Psoas muscle (tissue), 8 donors: ENCODE measurements at places on chromosomes 4 and X. TPM values are rescaled to one million over a fixed set of nuclear protein-coding genes. Genes with fewer than 3 reads are reported as not detected.

Gene CT45A3
- not detected for polyA plus RNA-seq

- H3K4me1 ChIP-seq = no peaks in the 10 kb centered on the region
- H3K36me3 ChIP-seq = no peaks in the 10 kb centered on the region
- H3K27me3 ChIP-seq = no peaks in the 10 kb centered on the region
- no peak overlapping the region for H3K27ac ChIP-seq
- DNase-seq = no peak
These were observed 701.0 kb upstream of the PITX2 start for GRCh38 chr4:111323916-111324315.

DNA sequence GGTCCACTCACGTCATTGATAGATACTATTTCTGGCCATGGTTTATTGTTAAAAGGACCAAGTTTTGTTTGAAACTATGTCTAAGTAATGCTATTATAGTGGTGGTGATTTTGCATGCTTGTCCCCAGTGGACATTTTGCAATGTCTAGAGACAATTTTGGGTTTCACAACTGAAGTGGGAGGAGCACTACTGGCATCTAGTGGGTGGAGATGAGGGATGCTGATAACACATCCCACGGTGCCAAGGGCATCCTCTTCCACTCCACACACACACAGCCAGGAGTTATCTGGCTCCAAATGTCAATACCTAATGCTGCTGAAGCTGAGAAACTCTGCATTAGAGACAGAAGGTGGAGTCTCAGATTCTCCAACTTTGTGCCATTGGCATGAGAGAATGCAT is 131.2 kb downstream of the FRMPD4 start:
- H3K27me3 ChIP-seq = no peaks in the 10 kb centered on the region
- H3K4me1 ChIP-seq = no peaks in the 10 kb centered on the region
- no peaks in the 10 kb centered on the region for H3K36me3 ChIP-seq
- H3K4me3 ChIP-seq = no peak overlapping the region

Gene NPY5R
- 0.05 TPM for polyA plus RNA-seq

Gene MEPE
- not detected for polyA plus RNA-seq

Gene RPL36A
- polyA plus RNA-seq = 1,427 TPM

- H3K4me1 ChIP-seq = no peaks in the 10 kb centered on the region
- H3K27ac ChIP-seq = no peak overlapping the region
- H3K27me3 ChIP-seq = no peaks in the 10 kb centered on the region
- no peak overlapping the region for H3K4me3 ChIP-seq
- no peaks in the 10 kb centered on the region for H3K36me3 ChIP-seq
These were observed 212.2 kb upstream of the MAGEB18 start for GRCh38 chrX:25925946-25926345.
